ENCODE measurements at places on chromosomes 5 and 9.

DNA sequence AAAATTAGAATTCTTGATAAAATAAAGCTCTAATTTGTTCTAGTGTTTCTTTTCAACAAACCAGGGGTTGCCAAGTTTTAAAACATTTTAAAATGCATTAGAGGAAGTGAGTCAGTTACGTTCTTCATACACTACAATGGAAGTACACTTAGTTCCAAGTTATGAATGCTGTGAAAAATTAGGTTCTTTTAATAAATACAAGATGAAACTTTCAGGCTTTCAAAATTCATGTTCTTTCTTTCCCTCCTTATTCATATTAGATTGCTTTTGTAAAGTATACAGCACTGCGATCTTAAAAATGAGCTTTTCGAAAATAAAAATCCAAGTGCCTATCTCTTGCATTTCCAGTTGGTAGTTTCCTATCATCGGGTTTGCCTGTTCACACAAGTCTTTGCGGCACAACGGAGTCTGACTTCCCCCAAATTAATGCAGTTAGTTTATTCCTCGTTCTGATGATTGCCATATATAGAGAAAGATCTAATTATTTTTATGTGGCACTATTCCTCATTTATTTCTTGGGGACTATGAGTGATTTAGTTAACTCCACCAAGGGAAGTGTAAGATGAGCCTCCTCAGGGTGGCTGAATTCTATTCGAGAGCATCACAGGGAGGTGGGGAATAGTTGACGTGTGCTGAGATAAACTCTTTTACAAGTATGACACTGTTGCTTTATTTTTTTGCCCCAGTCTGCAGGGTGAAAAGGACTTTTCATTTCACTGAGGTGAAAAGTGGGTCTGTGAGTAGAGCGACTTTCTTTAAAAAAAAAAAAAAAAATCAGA, 238.2 kb downstream of the CD180 start:
- DNase-seq, result peak; percentile 85

GRCh38 chr9:109478051-109478563, 20.0 kb downstream of the PTPN3 start:
- DNase-seq, result no peak

- DNase-seq, result no peak
These were observed 67.9 kb downstream of the KIAA1958 start for GRCh38 chr9:112554516-112554915.

DNA sequence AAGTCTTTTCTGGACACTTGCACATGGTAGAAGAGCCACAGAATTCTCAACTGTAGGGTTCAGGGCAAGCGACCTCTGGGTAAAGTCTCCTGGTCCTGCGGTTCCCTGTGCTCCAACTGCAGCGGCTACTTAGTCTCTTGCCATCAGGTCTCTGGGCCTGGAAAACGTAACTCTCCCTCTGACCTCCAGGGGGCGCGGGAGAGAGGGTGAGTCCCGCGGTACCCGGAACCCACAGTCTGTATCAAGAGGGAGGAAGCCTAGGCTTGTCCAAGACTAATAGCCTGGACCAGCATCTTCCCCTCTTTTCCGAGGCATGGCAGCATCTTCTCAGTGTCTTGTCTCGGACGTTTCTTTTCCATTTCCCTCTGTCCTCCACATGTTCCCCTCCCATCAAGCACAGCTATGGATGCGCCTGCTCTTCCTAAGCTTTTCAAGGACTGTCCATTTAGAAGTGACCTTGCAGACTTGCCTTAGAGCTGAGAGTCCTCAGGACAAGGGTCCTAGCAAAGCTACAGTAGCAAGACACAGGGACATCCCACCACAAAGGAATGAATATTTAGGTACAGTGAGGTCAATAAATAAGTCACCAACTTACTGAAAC, 59.3 kb downstream of the FSTL4 start:
- peak; percentile 21 for DNase-seq
